ENCODE measurements at places on chromosomes 5 and 9.

DNA sequence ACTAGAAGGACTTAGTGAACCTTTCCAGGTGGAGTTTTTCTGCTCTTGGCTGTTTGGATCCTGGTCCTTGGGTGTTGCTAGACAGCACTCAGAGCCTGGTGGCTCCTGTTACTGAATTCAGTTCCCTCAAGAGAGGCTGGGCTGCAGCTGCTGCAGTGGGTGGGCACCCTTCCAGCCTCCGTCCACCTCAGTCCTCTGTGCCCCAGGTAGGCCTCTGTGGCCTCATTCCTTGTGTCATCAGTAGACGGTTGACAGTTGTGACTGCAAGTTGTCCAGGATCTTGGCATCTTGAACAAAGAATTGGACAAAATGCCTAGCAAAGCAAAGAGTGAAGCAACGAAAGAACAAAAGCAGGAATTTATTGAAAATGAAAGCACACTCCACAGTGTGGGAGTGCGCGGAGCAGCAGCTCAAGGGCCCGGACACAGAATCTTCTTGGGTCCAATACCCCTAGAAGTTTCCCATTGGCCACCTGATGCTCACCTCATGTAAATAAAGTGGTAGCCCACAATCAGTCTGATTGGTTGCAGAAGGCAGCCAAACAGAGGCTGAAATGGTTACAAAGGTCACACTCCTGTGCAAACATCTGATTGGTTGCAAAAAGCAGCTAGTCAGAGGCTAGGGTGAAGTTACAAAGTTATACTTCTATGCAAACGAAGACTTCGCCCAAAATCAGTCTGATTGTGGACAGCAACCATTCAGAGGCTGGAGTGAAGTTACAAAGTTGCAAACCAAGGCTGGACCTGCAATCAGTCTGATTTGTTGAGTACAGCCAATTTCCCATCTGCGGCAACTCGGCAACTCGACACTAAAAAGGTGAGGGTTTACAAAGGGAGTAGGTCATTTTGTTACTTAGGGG is 40.1 kb downstream of the F2R start:
- no peak for DNase-seq

- no peak for DNase-seq
Observed at GRCh38 chr9:107751567-107752210, 262.1 kb upstream of the KLF4 start.

GRCh38 chr5:127976991-127977717 is 106.4 kb upstream of the SLC12A2 start:
- DNase-seq, result no peak

GRCh38 chr9:113246928-113247327 is 25.6 kb downstream of the SLC31A1 start:
- DNase-seq, result no peak

DNA sequence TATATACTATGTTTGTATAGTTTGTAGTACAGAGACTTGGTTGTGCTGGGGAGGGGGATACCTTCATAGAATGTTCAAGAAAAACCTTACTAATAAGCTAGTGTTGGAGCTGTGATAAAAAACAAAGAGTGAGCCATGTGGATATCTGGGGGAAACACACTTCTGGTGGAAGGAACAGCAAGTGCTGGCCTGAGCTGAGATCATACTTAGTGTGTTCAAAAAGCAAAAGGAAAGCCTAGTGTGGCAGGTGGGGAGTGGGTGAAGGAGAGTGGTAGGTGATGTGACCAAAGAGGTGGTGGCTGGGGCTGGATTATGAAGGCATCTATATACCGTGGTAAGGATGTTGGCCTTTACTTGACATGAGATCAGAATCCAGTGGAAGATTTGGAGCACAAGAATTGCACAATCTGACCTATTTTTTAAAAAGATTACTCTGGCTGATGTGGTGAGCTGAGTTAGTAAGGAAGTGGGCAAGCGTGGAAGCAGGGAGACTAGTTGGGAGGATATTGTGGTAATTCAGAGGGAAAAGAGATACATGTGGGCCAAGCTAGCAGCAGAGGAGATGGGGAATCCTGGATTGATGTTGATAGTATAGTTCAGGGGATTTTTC is 26.6 kb downstream of the PALM2AKAP2 start:
- no peak for DNase-seq

- no peak for DNase-seq
Observed at GRCh38 chr5:127353327-127353726, 62.7 kb downstream of the MEGF10 start.

GRCh38 chr9:37582548-37583157 is 6.5 kb upstream of the FBXO10 start:
- no peak for DNase-seq

DNA sequence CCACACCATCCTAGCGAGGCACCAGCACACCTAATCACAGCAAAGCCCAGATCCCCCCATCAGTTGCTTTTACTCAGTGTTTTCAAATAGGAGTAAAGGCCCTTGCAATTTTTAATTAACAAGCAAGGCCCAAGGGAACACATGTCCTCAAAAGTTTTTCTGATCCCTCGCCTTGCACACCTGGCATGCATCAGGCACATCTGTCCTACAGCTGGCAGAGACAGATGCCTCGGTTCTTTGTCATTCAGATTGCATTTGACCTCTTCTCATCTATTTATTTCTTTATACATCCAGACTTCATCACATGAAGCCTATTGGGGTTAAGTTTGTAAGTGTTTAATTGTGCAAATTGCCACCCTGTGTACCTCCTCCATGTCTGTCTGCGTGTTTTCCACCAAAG is 241.4 kb downstream of the MARCHF11 start:
- DNase-seq, result no peak

DNA sequence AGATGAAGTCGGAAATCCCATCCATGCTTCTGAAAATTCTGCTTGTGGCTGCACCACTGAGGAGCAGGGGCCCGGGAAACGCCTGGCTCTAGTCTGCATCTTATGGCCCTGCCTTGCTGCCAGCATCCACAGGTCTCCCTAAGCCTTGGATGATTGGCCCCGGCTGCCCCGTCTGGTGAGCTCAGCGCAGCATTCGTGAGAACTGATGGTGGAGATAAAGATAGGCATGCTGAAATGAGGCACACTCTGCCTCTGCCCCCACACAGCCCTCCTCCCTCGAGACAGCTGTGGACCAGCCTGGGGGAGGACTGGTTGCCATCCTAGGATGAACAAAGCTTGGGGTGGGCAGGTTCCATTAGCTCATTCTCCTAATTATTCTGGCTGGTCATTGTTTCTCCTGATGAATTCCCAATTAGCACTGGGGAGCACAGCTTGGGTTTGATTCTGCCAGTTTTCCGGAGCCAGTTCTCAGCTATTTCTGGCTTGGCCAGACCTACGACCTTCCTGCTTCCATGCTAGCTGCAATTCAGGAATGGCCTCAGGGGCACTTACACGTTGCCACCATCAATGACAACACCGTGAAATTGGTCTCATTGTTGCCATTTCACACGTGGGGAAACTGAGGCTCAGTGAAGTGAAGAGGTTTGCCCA is 62.8 kb upstream of the CPEB4 start:
- no peak for DNase-seq

DNA sequence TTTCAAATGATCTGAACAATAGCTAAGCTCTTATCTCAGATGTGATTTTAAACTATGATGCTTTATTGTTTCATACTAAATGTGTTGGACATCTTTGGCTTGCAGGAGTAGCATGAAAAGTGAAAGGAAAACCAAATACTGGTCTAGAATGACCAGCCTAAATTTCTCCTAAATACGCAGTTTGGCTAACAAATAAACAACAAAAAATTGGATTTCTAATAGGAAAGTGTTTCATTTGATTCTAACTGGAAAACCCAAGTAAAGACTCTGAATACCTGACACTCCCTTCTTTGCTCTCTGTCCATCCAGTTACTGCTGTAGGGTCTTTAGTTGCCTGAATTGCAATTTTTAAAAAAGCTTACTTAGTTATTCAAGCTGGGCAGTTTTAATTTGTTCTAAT is 111.7 kb upstream of the ACOT12 start:
- DNase-seq, result no peak

DNA sequence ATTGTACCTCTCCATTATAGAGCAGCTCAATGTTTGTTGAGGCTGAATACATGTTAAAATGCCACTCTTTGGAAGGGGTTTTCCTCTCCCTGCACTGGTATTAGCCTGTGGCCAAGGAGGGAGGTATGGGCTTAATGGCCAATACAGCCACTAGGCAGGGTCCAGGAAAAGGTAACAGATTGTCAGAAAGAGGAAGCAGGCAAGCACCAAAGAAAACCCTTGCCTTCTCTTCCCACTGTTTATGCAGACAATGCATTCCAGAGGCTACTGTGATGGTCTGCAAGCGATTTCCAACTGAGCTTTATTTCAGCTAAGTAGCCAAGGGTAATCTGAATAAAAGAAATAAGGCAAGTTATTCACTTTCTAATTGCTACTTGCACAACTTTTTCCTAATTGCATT is 95.3 kb upstream of the SLC27A6 start:
- DNase-seq, result no peak

DNA sequence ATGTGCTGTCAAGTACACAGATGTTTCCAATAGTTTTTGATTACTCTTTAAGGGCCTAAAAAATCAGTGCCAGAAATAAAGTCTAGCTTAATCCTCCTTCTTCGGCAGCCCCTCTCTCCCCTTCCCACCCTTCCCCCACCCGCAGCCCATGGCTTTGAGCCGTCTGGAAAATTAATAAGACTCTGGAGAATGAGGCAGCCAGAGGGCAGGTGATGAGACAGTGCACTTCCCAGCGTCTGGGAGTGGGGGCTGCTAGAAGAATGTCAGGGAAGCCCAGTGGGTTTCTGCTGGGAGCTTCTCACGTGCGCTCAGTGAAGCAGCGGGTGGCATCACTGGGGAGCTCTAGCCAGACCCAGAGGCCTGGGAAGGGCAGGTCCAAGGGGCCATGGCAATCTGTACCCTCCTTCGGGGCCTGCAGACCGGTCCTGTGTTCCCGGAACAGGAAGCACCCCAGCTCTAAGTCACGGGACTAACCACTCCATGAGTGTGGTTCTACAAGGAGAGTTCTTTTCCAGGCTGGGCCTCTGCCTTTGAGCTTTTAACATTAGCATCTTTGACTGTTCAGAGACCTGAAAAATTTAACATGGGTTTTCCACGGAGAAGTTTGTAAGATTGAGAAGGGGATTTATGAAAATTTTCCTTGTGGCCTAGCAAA is 164.8 kb upstream of the OTULINL start:
- no peak for DNase-seq

DNA sequence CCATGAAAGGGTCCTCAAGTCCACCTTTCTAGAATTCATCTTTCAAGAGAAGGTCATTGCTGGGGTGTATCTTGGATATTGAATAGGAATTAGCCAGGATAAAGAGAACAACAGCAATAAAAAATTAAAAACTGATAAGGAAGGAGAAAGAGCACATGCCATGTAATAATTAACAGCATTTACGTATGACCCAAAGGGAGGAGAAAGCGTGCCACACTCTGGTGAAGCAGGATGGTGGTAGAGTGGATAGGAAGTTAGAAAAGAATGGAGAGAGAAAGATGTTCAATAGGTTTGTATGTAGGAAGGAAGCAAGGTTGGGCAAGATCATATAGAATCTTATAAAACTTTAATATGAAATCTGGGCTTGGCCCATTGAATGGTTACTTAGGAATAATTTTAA is 751.5 kb downstream of the MAT2B start:
- no peak for DNase-seq

- no peak for DNase-seq
Observed at GRCh38 chr9:123528501-123528900, 172.5 kb downstream of the CRB2 start.

DNA sequence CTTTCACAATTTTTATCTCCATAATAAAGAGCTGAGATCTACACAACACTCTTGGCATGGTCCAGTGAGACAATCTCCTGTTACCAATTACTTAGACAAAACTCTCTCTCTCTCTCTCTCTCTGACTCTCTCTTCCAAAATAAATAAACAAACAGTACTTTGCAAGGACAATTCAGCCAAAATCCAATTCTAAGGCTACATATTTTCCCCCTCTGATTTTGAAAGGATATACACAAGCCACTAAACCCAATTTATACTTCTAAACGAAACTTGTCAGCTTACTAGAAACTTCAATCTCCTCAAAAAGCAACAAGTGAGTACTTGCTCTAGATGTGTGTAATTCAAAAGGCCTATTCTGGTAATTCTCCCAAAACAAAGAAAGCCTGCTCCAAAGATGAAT is 26.3 kb upstream of the TNPO1 start:
- DNase-seq, result no peak

DNA sequence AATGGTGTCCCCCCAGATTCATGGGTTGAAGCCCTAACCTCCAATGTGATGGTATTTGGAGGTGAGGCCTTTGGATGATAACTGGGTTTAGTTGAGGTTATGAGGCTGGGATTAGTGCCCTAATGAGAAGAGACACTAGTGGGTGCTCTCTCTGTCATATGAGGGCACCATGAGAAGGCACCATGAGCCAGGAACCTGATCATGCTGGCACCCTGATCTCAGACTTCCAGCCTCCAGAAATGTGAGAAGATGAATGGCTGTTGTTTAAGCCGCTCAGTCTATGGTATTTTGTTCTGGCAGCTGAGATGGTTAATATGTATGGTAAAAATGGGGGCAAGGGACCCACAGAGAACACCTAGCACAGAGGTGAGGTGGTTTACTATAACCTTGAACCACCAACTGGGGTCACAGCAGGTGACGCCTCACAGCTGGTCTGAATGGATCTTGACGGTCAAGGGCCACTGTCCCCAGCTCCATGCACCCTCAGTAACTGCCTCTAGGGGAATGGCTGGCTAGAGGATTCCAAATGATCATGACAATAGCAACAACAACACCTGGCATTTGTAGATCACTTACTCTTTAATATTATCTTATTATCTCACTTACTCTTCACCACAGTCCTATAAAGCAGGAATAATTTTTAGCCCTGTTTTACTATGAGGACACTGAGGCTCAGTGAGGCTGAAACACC is 57.1 kb downstream of the FOXI1 start:
- DNase-seq, result no peak

DNA sequence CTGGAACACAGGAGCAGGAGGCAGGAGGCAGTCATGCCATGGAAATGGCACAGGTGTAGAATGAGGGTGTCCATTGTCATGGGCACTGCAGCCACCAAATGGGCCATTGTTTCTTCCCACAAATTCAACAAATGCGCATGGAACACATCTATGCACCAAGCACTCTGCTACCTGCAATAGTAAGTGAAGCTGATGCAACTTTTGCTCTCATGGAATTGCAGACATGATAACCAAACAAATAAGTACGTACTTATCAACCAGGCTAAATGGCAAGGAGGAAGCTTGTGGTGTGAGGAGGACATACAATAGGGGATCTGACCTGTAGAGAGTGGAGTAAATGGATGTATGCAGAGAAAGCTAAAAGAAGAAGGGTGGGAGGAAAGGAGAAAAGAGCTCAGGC is 116.8 kb downstream of the TRIM36 start:
- DNase-seq, result no peak

DNA sequence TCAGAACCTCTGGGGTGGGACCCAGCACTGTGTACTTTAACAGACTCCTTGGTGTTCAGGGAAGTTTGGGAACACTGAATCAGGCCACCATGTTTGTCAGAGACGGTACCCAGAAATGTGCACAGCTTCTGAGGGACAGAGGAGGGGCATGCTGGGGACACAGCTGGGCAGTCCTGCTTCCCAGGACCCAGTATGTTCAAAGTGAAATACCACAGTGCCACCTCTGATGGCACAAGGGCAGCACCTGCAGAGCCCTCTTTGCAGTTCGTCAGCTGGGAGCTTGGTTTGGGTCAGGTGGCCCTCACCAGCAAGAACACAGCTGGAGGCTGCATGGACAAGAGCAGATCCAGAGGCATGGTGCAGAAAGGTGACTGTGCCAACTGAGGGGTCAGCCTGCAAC is 51.2 kb downstream of the NDST1 start:
- DNase-seq, result no peak
